Activated CD4-positive, CD25-positive, alpha-beta regulatory T cell (primary cell): ENCODE measurements at places on chromosomes 16 and 17.

DNA sequence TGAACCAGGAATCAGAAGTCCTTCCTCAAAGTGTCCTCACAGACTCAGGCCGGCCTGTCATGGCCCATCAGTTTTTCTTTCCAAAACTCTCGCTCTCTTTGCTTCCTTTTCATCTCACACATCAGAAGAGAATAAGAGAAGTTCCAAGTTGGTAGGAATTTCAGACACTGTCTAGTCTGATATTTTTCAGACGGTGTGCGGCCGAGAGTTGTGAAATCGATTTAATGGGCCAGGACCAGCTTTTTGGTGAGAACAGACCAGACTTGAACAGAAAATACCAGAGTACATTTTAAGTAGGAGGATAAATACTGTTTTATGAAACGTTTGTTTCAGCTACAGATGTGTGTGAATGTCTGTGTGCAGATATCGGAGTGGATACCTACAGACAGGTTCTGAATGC lies 24.8 kb upstream of the RCVRN start:
- no peak for DNase-seq

DNA sequence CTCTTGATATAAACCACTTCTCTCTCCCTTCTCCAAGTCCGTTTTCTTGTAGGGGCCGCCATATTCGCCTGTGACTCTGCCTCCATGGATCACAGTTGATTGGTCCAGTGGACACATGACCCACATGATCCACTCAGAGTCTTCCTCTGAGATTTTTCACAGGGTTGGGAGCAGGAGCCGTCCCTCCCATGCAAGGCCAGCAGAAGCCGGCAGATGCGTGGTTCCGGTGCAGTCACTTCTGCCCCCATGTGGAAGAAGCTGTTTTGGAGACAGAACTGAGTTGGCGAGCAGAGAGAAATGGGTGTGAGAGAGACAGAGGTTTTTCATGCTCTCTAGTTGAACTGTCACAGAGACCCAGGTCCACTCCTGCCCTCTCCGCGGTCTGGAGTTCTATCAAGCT lies 83.3 kb downstream of the C16orf95 start:
- DNase-seq = no peak

- no peak for DNase-seq
Observed at GRCh38 chr16:620700-621525, 9.9 kb upstream of the WFIKKN1 start.

DNA sequence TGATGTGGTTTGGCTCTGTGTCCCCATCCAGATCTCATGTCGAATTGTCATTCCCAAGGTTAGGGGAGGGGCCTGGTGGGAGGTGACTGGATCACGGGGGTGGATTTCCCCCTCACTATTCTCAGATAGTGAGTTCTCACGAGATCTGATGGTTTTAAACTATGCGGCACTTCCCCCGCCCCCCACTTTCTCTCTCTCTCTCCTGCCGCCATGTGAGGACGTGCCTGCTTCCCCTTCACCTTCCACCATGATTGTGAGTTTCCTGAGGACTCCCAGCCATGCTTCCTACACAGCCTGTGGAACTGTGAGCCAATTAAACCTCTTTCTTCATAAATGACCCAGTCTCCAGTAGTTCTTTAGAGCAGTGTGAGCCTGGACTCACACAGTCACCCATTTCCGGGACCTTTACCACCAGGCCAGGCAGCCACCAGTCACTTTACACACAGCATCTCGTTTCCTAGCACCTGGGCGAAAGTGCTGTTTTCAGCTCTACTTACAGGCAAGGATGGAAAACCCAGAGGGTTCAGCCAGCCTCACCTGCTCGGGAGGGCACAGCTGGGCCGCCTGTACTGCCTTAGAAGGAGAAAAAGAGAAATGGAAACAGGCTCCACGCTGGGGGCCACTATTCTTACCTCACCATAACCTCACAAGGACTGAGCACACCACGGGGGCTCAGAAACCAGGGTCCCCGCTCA lies 13.8 kb upstream of the ZC3H18 start:
- no peak for DNase-seq

- no peak for DNase-seq
Observed at GRCh38 chr17:3593384-3593783, 15.8 kb downstream of the TRPV1 start.

DNA sequence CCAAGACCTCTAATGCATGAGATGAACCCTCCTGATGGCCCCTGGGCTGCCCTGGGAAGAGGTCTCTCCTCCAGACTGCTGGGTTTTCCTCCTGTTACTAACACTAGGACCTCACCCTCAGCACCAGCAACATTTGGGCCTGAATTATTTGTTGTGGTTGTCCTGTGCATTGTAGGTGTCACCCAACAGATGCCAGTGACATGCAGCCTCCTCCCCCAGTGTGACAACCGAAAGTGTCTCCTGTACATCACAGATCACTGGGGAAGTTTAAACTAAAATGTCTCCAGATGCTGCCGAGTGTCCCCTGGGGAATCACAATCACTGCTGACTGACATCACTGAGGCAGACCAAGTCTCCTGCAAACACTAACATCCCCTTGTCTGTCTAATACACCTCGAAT lies 74.8 kb downstream of the SLC5A11 start:
- no peak for DNase-seq

- DNase-seq = no peak
Observed at GRCh38 chr16:86424398-86424797, 85.9 kb upstream of the FOXF1 start.

DNA sequence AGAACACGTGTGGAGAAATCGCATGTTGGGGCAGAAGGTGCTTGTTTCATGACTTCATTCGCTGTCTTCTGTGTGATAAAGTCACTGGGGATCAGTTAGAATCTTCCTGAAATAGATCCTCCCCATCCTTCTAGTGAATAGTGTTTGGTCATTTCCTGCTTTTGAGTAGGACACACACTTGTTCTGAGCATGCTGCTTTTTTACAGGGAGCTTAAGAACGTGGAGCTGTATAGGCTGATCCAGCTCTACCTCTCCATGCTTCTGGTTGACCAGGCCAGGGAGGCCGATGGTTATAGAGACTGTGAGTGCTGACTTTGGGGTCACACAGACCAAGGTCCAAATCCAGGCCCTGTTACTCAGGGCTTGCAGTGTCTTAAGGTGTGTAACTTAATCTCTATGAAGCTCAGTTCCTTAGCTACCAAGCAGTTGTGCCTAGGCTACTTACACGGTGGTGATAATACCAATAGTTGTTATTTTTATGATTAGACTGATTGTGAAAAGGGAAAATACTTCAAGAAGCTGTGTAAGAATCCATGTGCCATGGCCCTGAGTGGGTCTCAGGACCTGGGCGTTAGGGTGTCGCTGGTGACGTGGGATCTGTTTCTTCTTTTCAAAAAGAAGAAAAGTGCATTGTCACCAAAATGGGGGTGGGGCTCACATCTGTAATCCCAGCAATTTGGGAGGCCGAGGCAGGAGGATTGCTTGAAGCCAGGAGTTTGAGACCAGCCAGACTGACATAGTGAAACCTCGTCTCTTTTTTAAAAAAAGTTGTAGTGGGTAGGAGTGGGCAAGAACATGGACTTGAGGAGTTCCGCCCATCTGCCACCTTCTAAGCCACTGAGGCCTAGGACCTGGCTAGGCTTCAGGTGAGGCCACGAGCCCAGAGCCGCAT lies 64.1 kb upstream of the LGALS9 start:
- no peak for DNase-seq
